Activated naive CD4-positive, alpha-beta T cell (primary cell): ENCODE measurements at places on chromosomes 5 and 9.

DNA sequence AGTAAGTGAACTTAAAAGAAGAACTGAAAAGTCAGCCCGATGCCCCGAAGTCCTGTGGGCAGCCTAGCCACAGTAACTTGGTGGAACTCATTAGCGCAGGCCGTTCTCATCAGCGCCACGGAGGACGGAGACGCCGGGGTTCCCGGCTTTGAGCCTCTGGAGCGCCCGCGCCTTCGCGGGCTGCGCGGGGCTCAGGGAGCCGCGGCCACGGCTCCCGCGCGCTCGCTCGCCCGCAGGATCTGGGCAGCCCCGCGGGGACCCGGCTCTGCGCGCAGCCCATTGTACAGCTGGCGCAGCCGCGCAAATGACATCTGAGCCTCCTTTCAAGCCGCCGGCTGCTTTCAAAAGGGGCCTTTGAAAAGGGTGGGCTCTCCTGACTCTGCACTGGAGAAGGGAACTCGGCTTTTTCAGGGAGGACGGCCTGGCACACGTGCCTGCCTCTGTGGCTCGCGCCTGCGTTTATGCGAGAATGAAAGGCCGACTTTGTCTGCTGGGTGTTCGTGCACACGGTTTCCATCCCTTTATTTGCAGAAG lies 40.7 kb downstream of the TLR4 start:
- no peak for DNase-seq

DNA sequence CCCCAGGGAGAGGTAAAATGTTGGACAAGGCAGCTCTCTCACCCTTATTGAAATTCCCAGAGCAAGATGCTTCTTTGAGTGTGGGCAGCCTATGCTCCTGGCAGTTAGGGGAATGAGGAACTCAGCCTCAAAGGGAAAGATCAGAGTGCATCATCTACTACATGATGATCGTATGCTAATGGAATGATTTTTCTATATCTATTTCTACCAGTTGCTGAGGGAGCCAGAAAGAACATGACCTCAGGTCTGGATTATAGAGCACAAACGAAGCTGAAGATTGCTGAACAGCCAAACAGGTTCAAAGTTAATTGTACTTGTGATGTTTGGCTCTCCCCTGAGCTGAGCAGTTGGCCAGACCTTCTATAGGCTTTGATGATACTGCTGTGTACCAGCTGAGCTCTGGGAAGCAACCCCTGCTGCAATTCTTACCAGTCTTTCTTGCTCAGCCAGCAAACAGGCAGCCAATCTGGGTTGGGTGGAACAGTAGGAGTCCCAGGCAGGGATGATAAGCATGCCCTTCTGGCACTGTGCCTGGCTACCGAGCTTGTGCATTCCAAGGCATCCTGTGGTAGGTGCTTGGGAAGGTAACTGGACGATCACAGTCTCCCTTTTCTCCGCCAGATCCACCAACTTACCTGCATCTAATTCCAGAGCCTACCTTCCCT lies 10.3 kb upstream of the FBXL7 start:
- no peak for DNase-seq

DNA sequence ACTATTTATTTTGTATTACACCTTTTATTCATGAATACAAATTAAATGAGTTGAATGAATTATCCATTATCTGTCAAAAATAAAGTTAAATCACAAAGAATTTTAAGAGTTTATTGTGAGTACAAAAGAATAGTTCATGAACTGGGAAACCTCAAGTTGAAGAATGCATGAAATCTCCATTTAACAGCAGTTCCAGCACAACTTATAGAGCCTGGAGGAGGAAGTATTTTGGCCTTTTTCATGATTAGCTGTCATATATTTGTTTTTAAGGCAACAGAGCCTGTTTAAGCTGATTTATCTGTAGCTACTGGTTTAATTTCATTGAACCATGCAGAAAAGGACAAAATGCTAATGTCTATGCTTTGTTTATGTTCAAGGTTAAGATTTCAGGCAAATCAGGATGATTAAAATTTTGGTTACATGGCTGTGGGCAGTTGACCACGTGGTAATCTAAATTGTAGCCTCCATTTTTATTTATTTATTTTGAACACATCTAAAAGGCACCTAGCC lies 12.2 kb downstream of the SPINK1 start:
- DNase-seq: no peak

DNA sequence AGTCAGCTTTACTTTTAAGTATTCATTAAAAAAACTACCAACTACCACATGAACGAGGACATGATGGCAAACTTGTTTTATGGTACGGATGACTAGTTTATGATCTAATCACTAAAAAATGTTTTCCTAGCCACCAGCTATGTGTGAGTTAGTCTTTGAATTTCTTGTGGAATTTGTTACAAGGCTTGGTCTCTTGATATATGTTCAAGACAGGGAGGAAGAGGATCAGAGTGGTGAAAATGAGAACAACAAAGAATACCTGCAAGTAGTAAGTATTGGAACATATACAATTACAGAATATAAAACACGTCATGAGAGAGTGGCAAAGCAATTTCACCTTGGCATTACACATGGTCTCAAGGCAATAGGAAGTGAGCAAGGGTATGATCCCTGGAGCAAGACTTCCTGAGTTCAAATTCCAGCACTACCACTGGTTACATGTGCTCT lies 548.6 kb upstream of the TLE4 start:
- no peak for DNase-seq

DNA sequence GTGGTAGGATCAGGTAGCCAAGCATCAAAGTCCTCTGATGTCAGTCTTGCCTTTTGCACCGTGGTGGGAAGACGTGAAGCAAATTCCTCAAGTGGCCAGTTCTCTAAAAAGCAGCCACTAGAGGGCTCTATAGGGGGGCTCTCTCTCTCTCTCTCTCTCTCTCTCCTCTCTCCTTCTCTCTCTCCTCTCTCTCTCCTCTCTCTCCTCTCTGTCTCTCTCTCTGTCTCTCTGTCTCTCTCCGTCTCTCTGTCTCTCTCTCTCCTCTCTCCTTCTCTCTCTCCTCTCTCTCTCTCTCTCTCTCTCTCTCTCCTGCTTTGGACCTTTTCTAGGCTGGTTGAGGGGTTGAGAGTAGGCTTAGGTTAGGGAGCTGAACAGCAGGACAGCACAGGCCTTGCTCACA lies 13.9 kb upstream of the OSMR start:
- no peak for DNase-seq

GRCh38 chr5:38263983-38264382 lies 5.6 kb downstream of the EGFLAM start:
- DNase-seq: no peak

DNA sequence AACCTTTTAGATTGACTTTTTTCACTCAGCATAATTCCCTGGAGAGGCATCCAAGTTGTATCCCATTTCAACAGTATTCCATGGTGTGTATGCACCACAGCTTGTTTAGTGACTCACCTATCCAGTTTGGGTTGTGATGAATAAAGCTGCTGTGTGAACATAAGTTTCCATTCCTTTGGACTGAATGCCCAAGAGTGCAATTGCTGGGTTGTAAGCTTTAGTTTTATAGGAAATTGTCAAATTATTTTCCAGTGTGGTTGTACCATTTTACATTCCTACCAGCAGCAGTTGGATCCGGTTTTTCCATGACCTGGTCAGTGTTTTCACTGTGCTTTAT lies 60.9 kb upstream of the TMED7 start:
- no peak for DNase-seq

- no peak for DNase-seq
Observed at GRCh38 chr9:80842389-80842788, 847.0 kb downstream of the TLE1 start.

GRCh38 chr9:76876098-76876497 lies 29.8 kb downstream of the PRUNE2 start:
- DNase-seq: no peak

- DNase-seq: no peak
Observed at GRCh38 chr5:116559239-116559638, 15.4 kb downstream of the SEMA6A start.

DNA sequence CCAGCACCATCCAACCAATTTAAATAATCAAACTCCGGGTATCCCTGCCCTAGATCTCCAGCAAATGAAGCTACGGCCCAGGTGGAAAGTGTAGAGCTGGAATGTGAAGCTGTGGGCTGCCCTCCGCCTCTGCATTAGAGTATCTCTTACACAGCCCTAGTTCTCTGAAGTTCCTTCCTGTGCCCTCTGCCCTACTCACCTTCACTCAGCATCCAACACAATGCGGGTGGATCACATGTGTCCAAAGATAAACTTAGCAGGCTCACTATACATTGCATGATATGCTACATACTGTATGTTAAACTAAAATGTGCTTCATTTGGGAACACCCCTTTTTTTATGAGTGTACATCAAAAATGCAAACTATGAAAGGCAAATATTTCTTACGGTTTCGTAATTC lies 70.0 kb upstream of the RAD23B start:
- no peak for DNase-seq

GRCh38 chr5:143890487-143890886 lies 78.5 kb downstream of the HMHB1 start:
- DNase-seq: no peak

- DNase-seq: no peak
Observed at GRCh38 chr5:142296914-142297417, 27.9 kb downstream of the SPRY4 start.

- DNase-seq: peak; percentile 25
Observed at GRCh38 chr9:75185585-75186170, 97.4 kb downstream of the OSTF1 start.

GRCh38 chr9:98356953-98357690 lies 101.7 kb upstream of the TBC1D2 start:
- DNase-seq: no peak

GRCh38 chr9:126838895-126839294 lies 21.5 kb upstream of the ZBTB34 start:
- DNase-seq: no peak

DNA sequence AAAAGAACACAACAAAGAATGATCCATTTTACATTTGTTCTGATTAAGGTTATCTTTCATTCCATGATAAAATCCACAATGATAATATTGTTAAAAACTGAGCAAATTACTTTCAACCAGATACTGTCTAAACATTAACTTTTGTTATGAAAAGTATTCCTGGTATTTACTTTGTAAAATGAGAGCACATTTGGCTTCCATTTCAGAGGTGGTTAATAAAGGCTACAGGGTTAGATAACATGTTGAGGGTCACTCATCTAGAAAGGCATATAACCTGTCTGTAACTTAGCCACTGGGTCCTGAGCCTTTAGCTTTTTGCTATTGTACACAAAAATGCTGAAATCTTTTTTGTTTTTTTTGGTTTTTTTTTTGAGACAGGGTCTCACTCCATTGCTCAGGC lies 99.3 kb downstream of the ANXA2R start:
- DNase-seq: no peak

GRCh38 chr5:134140530-134141201 lies 26.2 kb downstream of the TCF7 start:
- no peak for DNase-seq

GRCh38 chr5:159705948-159706347 lies 210.3 kb upstream of the ADRA1B start:
- DNase-seq: no peak

- no peak for DNase-seq
Observed at GRCh38 chr5:169296419-169297143, 4.4 kb downstream of the SLIT3 start.

DNA sequence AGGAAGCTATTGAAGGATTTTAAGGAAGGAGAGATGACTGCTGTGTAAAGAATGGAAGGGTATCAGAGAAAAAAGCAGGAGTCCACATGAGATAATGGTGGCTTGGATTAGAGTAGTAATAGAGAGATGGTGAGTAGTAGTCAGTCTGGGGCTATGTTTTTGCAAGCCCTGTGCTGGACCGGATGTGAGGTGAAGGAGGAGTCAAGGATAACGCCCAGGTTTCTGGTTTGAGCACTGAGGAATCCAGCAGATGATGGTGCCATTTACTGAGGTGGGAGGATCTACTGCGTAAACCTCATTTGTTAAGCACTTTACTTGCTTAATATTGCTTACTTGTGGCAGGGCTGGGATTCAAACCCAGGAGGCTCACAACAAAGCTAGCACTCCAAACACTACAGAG lies 1.1 kb downstream of the TIGD6 start:
- no peak for DNase-seq

GRCh38 chr9:136855461-136856078 lies 3.4 kb downstream of the MAMDC4 start:
- no peak for DNase-seq

DNA sequence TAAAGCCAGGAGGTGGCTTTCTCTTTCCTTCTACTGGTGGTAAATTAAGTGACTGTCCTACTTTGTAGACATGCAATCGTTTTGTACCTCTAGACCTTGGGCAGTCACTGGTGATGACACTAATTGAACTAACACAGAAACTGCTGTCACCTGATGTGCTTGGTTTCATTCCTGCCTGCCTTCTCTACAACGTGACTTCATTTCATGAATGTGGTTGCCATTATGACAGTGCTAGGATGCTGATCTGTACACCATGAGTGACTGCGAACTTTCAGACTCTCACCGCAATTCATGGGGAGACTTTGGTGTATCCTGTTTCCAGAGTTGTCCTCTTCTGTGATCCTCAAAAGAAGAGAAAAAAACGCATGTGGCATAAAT lies 47.5 kb downstream of the UBE2QL1 start:
- DNase-seq: no peak

DNA sequence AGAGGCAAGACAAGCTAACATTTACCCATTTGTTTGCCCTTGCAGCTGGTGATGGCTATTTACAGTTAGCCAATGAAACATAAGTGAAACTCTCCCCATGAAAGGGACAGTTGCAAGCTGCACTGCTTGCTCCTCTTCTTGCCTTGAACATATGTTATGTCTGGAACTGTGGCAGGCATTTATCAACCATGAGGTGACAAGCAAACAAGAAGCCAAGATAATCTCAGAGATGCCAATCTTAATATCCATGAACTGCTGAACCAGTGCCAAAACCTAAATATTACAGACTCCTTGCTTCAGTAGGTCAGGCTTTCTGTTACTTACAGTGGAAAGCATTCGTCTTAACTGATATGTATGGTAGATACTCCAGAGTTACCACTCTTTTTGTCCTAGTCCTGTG lies 133.4 kb downstream of the ACTBL2 start:
- DNase-seq: no peak

- no peak for DNase-seq
Observed at GRCh38 chr9:120914953-120915352, 11.6 kb downstream of the TRAF1 start.

GRCh38 chr9:110942522-110942921 lies 95.7 kb downstream of the LPAR1 start:
- no peak for DNase-seq

- no peak for DNase-seq
Observed at GRCh38 chr5:126471875-126472537, 48.8 kb downstream of the GRAMD2B start.

DNA sequence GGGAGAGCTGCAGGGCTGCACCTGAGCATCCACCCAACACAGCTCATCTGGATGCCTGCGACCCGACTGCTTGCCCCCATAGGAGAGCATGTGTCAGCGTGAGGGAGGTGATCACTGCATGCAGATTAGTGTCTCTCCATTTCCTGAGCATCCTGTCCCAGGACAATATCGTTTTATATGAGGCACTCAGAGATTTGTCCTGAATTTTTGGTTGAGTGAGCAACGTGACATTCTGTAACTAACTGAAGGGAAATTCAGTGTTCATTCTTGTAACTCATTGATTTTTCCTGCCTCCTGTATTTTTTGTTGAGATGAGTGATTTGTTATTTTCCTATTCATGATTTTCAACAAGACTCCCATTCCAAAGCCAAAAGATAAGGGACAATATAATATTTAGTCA lies 20.7 kb upstream of the ANKRD34B start:
- no peak for DNase-seq
